A172 (cell line): ENCODE measurements at places on chromosomes 12 and 14.

GRCh38 chr14:71056168-71056567, 148.9 kb downstream of the PCNX1 start:
- no peak for DNase-seq

- DNase-seq = no peak
Observed at GRCh38 chr12:63805704-63806672, 26.3 kb downstream of the RXYLT1 start.

DNA sequence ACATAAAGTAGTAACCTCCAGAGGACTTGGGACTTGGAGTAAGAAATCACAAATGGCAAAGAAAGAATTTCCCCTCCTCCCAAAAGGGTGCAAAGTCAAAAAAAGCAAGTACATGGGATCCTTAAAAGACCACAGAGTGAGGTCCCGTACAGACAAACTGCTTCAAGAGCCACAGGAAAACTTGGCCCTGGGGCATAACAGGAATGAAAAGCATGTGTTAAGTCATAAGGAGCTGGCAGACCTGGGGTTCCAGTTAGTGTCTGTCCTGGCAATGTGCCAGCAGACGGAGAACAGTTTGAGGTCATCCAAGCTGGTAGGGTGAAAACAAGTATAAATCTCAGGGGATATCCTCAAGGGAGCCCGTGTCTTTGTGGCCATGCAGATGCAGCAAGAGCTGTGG, 73.2 kb downstream of the HSD17B6 start:
- peak; percentile 59 for DNase-seq

DNA sequence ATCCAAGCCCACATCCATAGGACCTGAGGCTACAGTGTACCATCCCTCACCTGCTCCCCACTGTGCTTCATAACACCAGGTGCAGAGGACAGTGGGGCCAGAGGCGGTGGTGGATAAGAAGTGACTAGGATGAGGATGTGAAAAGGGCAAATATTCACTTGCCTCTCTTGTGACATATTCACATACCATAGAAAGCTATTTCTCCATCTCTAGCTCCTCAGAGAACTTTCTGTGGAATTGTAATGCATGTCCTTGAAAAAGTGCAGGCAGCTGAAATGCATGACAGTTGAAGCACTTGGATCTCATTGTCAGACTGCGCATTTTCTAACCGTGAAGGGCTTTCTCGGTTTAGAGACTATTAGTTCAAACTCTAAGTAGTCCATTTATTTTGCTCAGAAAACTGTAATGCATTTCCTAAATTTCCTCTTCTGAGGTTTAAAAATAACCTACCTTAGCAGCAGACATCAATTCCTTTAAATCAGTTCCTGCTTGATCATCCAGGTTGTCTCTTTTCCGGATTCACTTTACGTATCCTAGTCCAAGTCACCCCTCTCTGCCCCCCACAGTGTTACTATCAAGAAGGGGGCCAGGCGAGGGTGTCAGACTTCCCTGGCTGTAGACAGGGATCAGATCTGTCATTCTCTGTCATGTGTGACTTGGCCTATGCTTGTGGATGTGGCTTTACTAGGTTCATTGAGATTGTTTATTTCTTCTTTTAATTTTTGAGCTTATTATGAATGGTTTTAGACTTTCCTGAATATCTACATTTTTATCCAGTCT, 984.0 kb upstream of the TMEM132C start:
- no peak for DNase-seq

DNA sequence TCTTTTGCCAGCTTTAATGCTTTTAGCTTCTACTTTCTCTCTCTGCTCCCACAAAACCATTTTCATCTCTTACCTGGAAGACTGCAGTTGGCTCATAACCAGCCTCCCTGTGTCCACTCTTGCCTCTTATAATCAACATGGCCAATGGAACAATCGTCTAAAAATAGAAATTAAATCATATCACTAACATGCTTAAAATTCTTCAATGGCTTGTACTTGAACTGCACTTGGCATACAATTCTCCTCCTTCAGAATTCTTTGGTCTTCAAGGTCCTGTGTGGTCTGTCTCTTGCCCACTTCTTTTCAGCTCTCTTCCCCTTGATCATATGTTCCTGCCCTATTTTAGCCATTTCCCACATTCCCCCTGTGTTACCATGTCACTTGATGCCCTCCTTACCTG, 342.2 kb downstream of the ATP23 start:
- DNase-seq = no peak

- no peak for DNase-seq
Observed at GRCh38 chr12:131843527-131843926, 15.3 kb downstream of the MMP17 start.

DNA sequence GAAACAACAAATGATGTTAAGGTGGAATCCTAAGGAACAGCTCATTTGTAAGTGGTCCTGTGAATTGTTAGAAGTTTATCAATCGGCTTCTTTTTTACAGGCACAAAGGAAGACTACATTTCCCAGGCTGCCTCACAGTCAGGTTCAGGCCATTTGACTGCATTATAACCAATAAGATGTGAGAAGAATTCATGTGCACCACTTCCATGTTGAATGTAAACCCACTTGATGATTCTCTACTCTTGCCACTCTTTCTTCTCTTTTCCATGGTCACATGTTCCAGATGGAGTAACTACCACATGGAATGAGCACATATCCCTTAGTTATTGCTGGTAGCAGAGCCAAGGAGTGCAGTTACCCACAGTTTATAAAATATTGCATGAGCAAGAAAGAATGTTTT, 67.1 kb upstream of the GZMB start:
- no peak for DNase-seq

DNA sequence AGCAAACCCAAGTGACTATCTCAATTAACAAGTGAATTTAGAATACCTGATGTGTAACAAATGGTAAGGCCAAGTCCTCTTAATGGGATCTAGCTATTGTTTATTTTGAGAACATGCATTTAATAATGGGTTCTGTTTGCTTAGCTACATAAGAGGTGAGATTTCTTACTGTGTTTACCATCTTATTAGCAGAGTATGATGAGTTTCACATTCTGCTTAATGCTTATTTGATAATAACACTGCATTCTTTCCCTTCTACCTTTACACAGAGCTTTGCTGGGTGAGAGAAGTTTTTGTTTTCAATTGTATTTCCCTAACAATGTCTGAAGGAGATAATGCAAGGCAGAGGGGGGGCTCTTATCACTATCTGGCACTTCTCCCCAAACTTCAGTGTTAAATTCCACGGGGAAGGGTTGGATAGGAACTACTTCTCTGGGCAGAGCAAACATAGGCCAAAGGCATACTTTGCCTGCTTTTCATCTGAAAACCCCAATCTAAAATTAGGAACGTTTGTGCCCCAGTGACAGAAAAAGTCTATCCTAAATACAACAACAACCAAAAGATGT, 129.0 kb upstream of the ATXN7L3B start:
- DNase-seq = no peak

GRCh38 chr14:52808101-52808500, 16.7 kb upstream of the GNPNAT1 start:
- DNase-seq = no peak

GRCh38 chr12:25689996-25690501, 137.0 kb upstream of the LMNTD1 start:
- peak; percentile 22 for DNase-seq
